Activated CD4-positive, alpha-beta T cell treated with anti-CD3 and anti-CD28 coated beads, Interleukin-2, amount 50 U/mL, for 24 hours (primary cell): ENCODE measurements at places on chromosomes 1 and 21.

GRCh38 chr1:218516526-218516925 lies 171.4 kb downstream of the TGFB2 start:
- DNase-seq, result no peak

DNA sequence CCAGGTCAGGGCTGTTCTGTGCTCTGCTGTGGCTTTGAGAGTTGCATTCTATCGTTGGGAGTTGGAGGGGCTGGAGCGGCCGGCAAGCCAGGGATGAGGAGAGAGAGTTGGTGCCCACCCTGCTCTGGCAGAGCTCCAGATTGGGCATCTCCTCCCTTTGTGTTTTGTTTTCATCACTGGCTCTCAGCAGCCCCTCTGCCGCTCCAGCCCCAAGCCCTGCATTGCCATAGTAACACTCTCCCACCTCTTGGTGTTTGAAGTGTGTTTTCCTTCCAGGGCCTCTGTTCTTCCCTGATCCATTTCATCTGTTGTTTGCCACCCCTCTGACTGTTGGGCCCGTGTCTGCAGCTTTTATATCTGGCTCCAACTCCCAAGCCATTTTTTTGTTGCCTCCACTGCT lies 152.7 kb downstream of the URB2 start:
- no peak for DNase-seq

DNA sequence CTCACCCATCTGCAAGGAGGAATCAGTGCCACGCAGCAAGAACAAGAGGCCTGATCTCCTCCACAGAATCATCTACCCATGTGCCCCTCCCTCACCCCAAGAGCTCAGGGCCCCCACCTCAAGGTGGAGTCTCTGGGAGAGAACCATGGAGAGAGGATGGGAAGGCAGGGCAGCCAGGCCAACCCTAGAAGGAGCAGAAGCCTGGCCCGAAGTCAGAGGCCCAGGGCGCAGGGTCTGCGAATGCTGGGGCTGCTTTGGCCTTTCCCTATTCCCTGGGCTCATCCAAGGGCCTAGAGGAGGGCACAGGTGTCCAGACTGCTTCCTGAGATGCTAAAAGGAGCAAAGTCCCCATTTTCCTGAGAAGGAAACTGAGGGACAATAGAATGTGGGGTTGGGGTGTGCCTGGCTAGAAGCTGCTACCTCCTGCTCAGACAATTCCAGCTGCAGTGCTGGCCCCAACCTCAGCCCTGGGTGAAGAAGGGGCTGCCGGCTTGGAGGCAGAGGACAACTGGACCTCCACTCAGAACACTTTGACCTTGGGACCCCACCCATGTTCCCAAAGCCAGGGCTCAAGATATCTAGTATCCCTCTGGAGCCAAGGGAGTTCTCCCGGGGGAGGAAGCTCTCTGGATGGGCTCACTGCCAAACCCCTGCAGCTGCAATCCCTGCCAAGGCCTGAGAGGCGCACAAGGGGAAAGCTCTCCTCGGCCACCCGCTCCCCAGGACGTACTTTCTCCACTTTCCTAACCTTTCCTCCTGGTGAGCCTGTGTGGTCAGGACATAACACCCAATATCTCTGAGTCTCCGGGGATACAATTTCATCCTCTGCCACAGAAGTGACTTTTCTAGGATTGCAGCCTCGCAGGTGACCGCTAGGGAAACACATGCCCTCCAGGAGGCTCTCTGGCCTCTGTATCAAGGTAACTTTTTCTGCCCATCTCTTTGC lies 16.6 kb upstream of the LEMD1 start:
- DNase-seq, result no peak

DNA sequence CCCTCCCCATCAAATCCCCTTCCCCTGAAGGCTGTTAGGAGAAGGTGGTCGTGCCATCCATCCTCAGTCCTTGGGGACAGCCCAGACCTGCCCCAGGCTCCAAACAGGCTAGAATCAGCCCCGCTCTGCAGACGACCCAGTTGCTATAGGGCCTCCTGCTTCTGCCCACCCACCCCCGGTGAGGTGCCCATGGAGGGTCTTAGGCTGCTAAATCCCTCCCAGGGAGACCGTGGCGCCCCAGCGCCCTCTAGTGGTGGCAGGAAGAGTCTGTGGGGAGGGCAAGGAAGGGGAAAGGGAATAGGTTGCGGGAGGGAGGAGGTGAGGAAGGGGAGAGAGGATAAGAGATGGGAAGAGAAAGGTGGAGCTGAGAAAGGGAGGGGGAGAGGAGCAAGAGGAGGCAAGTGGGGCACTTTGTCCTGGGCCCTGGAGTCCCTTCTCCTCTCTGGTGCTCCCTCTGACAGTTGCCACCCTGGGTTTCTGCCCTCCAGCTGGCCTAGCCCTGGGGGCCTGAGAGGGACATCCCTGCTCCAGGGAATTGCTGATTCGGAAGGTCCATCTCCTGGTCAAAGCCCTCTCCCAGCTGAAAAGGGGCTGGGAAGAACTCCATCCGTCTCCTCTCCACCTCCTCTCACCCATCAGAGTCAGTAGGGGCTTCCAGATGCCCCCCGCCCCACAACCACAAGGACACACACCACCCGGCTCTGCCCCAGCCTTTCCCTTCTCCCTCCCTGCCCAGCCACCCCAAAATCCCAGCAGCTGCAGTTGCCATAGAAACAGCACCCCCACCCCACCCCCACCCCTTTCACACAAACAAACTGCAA lies 55.4 kb downstream of the CAMK2N1 start:
- peak; percentile 14 for DNase-seq

DNA sequence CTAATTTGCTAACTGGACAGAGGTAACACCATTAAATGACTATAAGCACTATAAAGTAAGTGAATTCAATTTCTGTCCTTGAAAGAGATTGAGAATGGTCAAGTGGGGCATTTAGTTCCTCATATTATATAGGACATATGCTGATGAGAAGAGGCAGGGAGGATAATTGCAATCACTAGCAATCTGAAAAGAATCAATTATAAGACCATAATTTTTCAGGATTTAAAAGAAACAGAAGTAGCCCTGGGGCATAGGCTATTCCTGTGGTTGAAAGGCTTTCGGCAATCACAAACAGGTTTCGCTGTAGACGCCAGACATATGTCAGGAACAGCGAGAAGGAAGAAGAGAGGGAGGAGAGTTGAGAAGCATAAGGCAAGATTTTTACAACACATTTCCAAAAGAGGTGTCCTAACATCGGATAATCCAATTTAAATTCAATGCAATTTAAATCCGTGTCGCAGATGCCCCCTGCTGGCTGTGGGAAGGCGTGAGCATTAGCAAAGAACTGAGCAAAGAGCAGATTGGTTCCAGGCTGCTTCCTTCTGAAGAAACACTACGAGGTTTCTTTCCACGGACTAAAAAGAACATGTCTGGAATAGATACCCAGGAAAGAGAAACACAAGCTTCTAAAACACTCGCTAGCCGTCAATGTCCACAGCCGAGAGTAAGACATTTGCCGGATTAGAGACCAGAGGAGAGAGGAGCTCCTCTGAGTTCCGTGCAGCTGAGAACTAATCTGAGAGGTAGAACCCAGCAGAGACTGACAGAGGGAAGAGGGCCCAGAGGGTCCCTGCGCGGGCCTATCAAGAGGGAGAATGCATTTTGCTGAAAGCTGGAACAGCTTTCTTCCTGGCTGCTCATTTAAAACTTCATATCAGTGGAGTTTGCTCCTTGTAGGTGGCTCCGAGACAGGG lies 27.9 kb downstream of the RGS5 start:
- peak; percentile 15 for DNase-seq
